A549 treated with dexamethasone at 1 μM for 4 hours (cell line): ENCODE measurements at places on chromosomes 4 and X. TPM values are rescaled to one million over a fixed set of nuclear protein-coding genes. Genes with fewer than 3 reads are reported as not detected.

Gene TAF7L
- 0.05 to 0.22 TPM (median 0.09 TPM) in 5 replicates for total RNA-seq

Gene PTPN13
- total RNA-seq, result 3.6 to 5.2 TPM (median 4.5 TPM) in 5 replicates

Gene COX7B2
- not detected in 5 replicates for total RNA-seq

Gene PABPC5
- total RNA-seq, result not detected in 5 replicates

Gene SMPX
- 0.11 to 0.14 TPM in 2 of 5 replicates, not detected in the others for total RNA-seq
